ENCODE measurements at places on chromosomes 11 and 22.

DNA sequence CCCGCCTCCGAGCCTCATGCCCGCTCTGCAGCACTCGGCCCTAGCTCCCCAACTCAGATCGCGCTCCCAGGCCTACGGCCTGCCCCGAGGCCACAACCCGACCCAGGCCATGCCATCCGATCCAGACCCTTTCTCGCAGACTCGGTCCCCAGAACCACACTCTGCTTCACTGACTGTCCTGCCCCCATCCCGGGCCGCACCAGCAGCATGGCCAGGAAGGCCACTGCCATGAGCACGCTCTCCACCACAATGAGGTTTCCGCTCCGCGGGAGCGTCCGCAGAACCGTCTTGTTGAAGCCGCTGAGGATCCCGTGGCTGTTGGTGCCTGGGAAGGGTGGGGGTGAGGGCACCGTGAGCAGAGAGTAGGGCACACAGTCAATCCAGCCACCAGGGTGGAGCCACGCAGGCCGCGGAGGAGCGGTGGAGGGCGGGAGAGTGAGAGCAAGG is 6.4 kb downstream of the UNC93B1 start:
- no peak for DNase-seq

- no peak for DNase-seq
Observed at GRCh38 chr11:68328374-68329091, 16.1 kb downstream of the LRP5 start.

DNA sequence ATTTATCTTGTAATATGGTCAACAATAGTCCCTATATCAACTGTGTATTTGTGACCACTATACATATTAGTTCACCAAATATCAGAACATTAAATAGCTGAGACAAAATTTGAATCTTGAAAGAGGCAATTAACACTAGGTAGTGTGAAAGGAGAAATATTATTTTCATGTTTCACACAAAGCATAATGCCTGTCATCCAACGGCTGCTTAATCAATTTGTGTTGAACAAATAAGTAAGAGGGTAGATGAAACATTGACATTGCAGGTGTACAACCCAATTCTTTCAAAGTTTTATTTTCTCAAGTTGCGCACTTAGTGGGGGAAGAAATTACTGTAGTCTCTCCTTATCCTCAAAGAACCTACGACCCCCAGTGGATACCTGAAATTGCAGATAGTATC is 3.4 kb upstream of the OR8I2 start:
- no peak for DNase-seq

DNA sequence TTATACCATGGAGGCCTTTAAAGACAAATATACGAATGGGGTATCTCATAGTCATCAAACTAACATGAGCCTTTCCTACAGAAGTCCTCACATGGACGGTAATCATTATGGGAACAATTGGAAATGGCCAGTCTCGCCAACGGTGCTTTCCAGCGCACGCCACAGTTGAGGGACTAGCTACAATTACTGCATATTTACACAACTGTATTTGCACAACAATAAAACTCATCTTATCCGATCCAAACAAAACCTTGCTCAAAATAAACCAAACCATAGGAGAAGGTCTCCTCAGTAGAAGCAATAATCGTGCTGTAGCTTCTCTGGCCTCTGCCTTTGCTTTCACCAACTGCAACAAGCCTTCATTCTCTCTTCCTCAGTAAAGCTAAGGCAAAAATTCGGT is 5.9 kb downstream of the CADM1 start:
- DNase-seq, result no peak

DNA sequence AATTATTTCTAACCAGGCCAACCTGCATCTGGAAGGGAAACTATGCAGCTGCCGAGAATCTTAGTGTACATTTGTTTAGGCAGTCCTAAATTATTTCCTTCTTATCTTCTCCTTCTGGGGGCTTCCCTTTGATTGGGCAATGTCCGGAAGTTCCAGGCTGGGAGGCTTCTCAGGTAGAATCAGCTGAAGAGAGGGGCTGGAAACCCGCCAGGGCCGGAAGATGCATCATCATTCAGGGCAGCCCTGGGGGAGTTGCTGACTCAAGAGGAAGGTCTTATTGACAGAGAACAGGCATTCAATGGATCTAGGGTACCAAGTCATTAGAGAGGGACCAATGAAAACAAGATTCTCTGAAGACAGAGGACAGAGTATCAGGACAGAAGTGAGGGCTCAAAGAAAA is 150.7 kb downstream of the BLID start:
- DNase-seq, result no peak

DNA sequence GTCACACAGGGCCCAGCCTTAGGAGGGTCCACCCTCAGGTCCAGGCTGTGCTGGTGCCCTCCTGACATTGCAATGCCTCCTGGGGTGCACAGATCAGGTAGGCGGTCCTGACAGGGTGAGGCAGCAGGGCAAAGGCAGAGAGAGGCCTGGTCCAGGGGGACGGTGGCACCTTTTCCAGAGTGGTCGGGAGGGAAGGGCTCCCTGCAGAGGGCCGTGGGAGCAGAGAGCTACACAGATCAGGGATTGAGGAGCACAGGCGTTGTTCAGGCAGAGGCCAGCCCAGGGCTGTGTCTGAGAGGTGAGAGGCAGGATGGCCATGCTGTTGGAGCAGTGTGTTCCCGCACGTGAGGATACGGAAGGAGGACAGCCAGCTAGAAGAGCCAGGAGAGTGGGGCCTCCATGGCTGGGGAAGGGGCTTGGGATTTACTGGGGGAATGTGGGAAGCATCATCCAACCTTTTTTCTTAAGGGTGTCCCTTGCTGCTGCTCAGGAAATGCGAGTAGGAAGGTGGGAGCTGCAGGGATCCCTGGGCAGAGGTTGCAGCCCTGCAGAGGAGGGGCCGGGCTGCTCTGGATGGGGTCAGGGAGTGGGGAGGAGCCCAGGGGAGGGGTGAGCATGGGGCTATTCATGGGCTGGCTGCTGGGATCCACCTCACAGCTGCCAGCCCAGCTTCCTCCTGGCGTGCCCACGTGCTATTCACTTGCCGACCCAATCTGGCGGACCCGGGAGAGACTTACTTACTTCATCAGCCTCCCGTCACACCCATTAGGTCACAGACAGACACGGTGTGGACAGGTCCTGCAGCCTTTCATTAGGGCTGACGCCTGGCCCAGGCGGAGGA is 1516.4 kb downstream of the TBC1D22A start:
- no peak for DNase-seq

- DNase-seq, result no peak
Observed at GRCh38 chr11:57203359-57203758, 21.6 kb downstream of the LRRC55 start.

- DNase-seq, result no peak
Observed at GRCh38 chr22:38223289-38223960, 21.6 kb downstream of the MAFF start.

DNA sequence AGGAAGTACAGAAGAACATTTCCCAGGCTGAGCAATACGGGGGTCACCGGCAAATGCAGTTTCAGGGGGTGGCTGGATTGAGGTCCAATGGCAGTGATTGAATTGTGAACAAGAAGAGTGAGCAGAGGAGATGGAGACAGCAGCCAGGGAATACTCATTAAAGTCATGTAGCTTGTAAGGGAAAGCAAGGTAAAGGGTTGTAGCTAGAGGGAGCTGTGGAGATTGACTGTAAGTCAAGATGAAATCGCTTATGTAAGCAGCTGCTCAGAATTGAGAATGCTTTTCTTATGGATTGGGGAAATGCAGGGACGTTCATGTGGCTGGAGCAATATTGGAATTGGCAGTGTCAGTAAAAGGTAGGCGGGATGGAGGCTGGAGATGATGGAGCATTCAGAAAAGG is 111.4 kb upstream of the TBCEL start:
- peak; percentile 53 for DNase-seq

- peak; percentile 48 for DNase-seq
Observed at GRCh38 chr11:45180179-45180847, 33.9 kb downstream of the PRDM11 start.

DNA sequence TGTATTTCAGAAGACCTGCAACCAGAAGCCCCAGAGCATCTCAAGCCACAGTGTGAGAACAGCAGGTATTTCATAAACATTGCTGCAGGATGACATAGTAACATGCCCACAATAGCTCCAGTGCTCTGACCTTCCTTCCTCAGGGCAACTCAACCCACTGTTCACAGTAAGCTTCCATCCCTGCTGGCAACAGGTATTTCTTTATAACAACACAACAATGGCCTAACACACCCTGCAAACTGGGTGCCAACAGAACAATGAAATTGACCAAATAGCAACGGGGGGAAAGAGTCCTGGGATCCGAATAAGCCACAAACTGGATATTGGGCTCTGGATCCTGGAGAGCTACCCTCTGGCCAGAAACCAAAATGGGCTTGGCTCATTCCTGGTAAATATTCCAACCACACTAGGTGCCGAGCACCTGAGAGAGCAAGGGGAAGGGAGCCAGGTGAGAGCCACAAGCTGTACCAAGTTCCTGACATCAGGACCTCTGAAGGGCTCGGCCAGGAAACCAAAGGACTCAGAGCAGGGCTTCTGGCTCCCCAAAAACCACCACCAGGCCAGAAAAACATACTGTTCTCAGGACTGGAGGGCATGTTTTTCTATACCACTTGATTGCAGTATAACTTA is 99.5 kb downstream of the MICAL3 start:
- DNase-seq, result no peak

GRCh38 chr22:50403701-50404101 is 60.6 kb downstream of the PPP6R2 start:
- no peak for DNase-seq

DNA sequence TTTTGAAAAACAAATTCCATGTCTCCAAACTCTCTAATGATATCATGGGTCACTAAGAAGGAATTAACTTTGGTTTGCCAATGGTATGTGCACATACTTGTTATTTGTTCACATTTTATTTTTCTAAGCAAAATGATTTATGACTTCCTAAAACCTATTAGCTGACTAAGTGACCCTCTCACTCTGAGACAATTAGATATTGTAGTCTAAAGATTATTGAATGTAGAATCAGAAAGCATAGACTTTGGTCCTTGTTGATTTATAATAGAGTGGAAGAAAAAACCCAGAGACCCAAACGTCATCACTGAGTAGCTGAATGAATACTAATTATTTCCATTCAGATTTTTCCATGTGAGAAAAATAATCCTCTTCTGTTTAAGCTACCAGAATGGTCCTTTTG is 243.5 kb upstream of the ANO3 start:
- DNase-seq, result no peak

GRCh38 chr11:130874396-130874795 is 41.9 kb downstream of the SNX19 start:
- DNase-seq, result no peak
